Fibroblast of skin of right biceps (primary cell): ENCODE measurements at places on chromosomes 4 and X.
A peak's percentile ranks its signal among the peaks of the same experiment; 100 is the strongest.

GRCh38 chr4:44791831-44792230 lies 65.5 kb upstream of the GNPDA2 start:
- no peak for DNase-seq

DNA sequence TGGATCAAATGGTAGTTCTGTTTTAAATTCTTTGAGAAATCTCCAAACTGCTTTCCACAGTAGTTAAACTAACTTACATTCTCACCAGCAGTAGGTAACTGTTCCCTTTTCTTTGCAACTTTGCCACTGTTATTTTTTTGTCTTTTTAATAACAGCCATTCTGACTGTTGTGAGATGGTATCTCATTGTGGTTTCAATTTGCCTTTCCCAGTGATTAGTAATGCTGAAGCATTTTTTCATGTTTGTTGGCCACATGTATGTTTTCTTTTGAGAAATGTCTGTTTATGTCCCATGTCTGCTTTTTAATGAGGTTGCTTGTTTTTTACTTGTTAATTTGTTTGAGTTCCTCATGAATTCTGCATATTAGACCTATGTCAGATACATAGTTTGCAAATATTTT lies 198.8 kb downstream of the RAB28 start:
- no peak for DNase-seq

- no peak for DNase-seq
These were observed 7.4 kb downstream of the ANTXR2 start for GRCh38 chr4:80065601-80066000.

DNA sequence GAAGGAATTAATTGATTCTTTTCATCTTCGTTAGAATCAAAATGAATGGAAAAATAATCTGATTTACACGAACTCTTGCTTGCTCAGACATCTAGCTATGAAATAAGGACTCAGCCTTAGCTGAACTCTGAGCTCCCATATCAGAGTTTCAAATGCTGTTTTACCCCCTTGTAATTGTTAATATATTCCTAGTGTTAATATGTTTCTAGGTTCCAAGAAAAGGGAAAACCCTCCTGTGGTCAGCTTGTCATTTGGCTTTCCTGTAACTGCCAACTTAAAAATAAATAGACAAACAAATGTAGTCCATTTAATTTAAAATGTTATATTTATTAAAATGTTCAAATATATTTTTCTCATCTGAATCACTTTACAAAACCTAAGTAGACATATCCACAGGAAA lies 432.1 kb downstream of the ARHGAP24 start:
- no peak for DNase-seq

- no peak for DNase-seq
These were observed 1041.6 kb upstream of the PRKX start for GRCh38 chrX:4754878-4755604.

DNA sequence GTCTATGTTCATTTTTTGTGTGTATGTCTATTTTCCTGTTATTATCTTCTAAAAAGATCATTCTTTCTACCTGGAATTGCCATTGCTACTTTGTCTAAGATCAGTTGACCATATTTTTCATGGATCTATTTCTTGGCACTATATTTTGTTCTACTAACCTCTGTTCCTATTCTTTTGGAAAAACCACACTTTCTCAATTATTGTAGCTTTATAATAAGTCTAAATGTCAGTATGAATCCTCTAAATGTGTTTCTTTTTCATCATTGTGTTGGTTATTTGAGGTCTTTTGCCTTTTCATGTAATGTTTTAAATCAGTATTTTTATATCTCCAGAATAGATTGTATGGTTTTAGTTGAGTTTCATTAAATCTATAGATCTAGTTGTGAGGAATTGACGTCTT lies 798.3 kb downstream of the FAT4 start:
- no peak for DNase-seq

- peak; percentile 12 for DNase-seq
These were observed 201.7 kb upstream of the ADAMTS3 start for GRCh38 chr4:72770708-72771107.

- peak; percentile 35 for DNase-seq
These were observed 123.2 kb upstream of the FAM9C start for GRCh38 chrX:13167481-13168231.

- DNase-seq = no peak
These were observed 12.2 kb downstream of the XPNPEP2 start for GRCh38 chrX:129750971-129751370.

GRCh38 chr4:73244945-73245601 lies 13.5 kb downstream of the ANKRD17 start:
- DNase-seq = no peak

GRCh38 chr4:71380788-71381187 lies 42.0 kb downstream of the SLC4A4 start:
- DNase-seq = peak; percentile 56

- no peak for DNase-seq
These were observed 7.5 kb upstream of the RUFY3 start for GRCh38 chr4:70714079-70714887.

DNA sequence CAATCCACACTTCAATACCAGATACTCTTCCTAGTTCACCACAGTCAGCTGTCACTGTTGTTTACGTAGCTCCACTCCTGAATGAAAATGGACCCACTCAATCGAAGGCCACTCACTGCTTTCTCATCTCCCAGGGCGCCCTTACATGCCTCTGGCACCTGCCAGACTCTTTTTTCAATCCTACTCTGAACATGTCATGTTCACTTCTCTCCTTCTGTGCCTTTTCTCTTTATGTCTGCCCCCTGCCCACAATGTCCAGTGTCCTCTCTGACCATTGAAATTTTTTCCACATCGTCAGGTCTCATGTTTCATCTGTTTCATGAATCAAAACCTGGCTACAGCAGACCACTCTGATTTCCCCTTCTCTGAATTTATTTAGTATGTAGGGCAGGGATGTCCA lies 1.3 kb upstream of the MGAT4D start:
- DNase-seq = no peak

DNA sequence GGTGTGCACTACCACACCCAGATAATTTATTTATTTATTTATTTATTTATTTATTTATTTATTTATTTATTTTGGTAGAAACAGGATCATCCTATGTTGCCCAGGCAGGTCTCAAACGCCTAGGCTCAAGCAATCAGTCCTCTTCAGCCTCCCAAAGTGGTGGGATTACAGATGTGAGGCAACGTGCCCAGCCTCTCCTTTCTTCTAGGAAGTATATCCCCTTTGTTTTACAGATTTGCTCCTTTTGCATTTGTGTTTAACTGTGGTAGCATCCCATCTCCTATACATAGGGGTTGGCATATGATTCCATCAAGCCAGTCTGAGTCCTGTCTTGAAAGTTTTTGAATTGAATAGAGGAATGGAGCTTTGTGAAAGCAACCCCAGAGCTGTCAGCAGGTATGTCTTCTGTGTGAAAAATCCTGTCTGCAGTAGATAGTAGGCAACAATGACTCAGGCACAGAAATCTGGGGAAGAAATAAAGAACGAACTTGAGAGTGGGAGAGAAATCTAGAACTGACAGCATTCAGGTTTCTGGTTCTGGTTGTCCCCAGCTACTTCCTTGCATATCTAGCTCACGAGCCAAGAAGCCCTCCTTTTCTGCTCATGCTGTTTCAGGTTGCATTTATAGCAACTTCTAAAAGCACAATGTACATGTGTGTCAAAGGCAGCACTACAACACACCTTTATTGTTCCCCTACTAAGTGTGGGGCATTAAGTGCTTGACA lies 113.7 kb upstream of the LSM6 start:
- no peak for DNase-seq

GRCh38 chrX:68710870-68711576 lies 63.6 kb downstream of the STARD8 start:
- DNase-seq = peak; percentile 39

GRCh38 chr4:72446353-72447055 lies 122.5 kb downstream of the ADAMTS3 start:
- peak; percentile 5 for DNase-seq
